Progenitor cell of endocrine pancreas (in vitro differentiated cells): ENCODE measurements at places on chromosomes 6 and 20. TPM values are rescaled to one million over a fixed set of nuclear protein-coding genes. Genes with fewer than 3 reads are reported as not detected.

- H3K4me1 ChIP-seq, result peaks cover 4% of the 10 kb centered on the region
- no peak overlapping the region for H3K4me3 ChIP-seq
- H3K27ac ChIP-seq, result no peak overlapping the region
- DNase-seq, result no peak
Measured at GRCh38 chr6:4295058-4295782, 159.8 kb upstream of the ECI2 start.

Gene SS18L1
- 29.8 and 32.0 TPM in 2 replicates for total RNA-seq

DNA sequence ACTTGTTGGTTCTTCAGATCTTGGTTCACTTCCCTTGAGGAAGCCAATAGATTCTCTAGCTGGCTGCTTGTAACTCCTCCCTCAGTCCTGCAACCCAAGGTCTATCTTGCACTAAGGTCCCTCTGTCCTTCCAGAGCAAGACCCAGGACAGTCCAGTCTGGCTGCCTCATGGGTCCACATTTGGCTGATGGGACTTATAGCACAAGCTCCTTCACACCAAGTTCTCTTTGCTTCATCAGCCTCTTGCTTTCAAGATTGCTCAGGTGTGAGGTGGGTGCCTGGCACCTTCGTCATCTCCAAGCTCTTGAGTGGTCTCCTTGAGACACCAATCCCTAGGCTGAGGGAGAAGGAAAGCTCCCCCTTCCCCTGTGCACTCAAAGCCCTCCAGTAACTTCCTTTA lies 28.3 kb downstream of the NSFL1C start:
- no peaks in the 10 kb centered on the region for H3K4me1 ChIP-seq
- H3K27ac ChIP-seq, result no peak overlapping the region
- no peak for DNase-seq
- no peak overlapping the region for H3K4me3 ChIP-seq

- no peak overlapping the region for H3K27ac ChIP-seq
- H3K4me3 ChIP-seq, result no peak overlapping the region
- peaks cover 2% of the 10 kb centered on the region for H3K4me1 ChIP-seq
- H3K36me3 ChIP-seq, result no peaks in the 10 kb centered on the region
Measured at GRCh38 chr6:45513213-45513618, 135.5 kb upstream of the SUPT3H start.

DNA sequence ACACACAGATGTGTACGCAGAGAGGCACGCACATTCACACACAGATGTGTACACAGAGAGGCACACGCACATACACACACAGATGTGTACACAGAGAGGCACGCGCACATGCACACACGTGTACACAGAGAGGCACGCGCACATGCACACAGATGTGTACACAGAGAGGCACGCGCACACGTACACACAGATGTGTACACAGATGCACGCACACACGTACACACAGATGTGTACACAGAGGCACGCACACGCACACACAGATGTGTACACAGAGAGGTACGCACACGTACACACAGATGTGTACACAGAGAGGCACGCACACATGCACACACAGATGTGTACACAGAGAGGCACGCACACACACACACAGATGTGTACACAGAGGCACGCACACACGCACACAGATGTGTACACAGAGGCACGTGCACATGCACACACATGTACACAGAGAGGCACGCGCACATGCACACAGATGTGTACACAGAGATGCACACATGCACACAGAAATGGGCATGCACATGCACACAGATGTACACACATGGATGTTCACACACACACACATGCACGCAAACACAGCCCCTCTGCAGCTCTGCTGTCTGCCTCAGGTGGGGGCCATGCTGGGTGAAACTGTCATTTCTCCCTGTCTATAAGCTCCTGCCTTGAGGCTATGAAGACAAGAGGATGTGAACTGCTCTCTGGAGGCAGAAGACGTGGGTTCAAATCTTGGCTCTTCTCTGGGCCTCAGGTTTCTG lies 14.3 kb upstream of the MYT1 start:
- no peaks in the 10 kb centered on the region for H3K36me3 ChIP-seq
- no peaks in the 10 kb centered on the region for H3K27me3 ChIP-seq
- DNase-seq, result no peak

Gene SEMG1
- total RNA-seq, result not detected in 2 replicates

GRCh38 chr20:23632711-23633573 lies 4.8 kb downstream of the CST3 start:
- no peak overlapping the region for H3K27ac ChIP-seq
- peaks cover 14% of the 10 kb centered on the region for H3K4me1 ChIP-seq
- H3K36me3 ChIP-seq, result peaks cover 8% of the 10 kb centered on the region
- H3K27me3 ChIP-seq, result no peaks in the 10 kb centered on the region

DNA sequence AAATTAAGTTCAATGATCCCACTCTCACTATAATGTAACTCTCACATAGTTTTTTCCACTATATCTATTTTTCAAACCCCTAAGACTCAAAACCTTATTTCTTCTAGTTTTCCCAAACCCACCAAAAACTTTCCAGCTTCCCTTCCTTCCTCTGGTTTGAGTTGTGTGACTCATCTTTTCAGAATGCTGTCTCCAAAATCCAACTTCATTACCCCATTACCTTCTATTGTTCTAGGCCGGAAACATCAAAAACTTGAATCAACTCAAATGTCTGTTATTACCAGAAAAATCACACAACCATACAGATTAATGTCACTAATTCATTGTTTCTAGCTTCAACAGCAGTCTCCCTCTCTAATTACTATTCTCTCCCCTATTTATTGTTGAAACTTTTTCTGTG lies 1090.3 kb downstream of the HACE1 start:
- no peaks in the 10 kb centered on the region for H3K36me3 ChIP-seq
- no peak for DNase-seq
- no peak overlapping the region for H3K27ac ChIP-seq
- no peaks in the 10 kb centered on the region for H3K4me1 ChIP-seq
- no peaks in the 10 kb centered on the region for H3K27me3 ChIP-seq
- H3K4me3 ChIP-seq, result no peak overlapping the region

Gene PRIM2
- 26.2 and 27.7 TPM in 2 replicates for total RNA-seq

Gene E2F1
- 26.2 and 26.5 TPM in 2 replicates for total RNA-seq

Gene BPIFB1
- not detected in 2 replicates for total RNA-seq

Gene BMP7
- 28.4 and 35.4 TPM in 2 replicates for total RNA-seq

Gene RAD21L1
- total RNA-seq, result not detected in 2 replicates

Gene PRR18
- 0.60 and 0.93 TPM in 2 replicates for total RNA-seq

DNA sequence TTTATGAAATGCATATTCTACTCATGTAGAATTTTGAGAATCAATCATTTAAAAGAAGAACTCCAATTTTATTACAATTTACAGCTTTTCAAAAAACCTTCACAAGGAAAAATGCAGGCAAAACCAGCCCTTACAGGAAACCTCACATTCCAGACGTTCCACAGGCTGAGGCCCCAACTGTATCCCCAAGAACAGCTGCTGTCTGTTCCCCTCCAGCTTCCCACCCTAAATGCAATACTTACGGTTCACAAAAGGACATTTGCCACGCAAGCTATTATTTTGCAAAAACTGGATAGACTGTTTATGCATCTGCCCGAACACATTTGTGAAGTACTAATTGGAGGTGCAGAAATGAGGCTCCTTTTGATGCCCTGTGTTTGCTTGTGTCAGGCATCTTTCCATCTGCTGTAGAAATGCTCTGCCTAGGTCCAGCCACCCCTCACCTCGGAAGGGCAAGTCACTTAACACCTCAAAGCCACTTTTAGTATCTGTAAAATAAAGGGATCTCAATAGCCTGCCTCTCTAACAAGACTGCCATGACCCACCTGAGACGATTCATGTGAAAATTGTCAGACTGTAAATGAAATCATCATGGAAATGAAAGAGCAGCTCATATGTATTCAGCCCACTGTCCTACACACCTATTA lies 26.5 kb downstream of the PDE10A start:
- H3K27me3 ChIP-seq, result no peaks in the 10 kb centered on the region
- peaks cover 29% of the 10 kb centered on the region for H3K4me1 ChIP-seq
- no peaks in the 10 kb centered on the region for H3K36me3 ChIP-seq
- peak overlapping the region; percentile 35 for H3K27ac ChIP-seq
- H3K4me3 ChIP-seq, result no peak overlapping the region
- no peak for DNase-seq

- no peaks in the 10 kb centered on the region for H3K36me3 ChIP-seq
- no peak for DNase-seq
- H3K4me3 ChIP-seq, result no peak overlapping the region
- H3K27ac ChIP-seq, result no peak overlapping the region
- no peaks in the 10 kb centered on the region for H3K27me3 ChIP-seq
- H3K4me1 ChIP-seq, result no peaks in the 10 kb centered on the region
Measured at GRCh38 chr6:125174626-125175025, 21.1 kb downstream of the TPD52L1 start.

- no peak for DNase-seq
- no peak overlapping the region for H3K4me3 ChIP-seq
- H3K27me3 ChIP-seq, result peaks cover 3% of the 10 kb centered on the region
- no peaks in the 10 kb centered on the region for H3K4me1 ChIP-seq
- H3K36me3 ChIP-seq, result no peaks in the 10 kb centered on the region
- H3K27ac ChIP-seq, result no peak overlapping the region
Measured at GRCh38 chr20:23569570-23569969, 1.3 kb upstream of the CST9L start.

Gene MYBL2
- total RNA-seq, result 43.3 and 44.4 TPM in 2 replicates

Gene EYA4
- total RNA-seq, result 0.33 and 0.41 TPM in 2 replicates

DNA sequence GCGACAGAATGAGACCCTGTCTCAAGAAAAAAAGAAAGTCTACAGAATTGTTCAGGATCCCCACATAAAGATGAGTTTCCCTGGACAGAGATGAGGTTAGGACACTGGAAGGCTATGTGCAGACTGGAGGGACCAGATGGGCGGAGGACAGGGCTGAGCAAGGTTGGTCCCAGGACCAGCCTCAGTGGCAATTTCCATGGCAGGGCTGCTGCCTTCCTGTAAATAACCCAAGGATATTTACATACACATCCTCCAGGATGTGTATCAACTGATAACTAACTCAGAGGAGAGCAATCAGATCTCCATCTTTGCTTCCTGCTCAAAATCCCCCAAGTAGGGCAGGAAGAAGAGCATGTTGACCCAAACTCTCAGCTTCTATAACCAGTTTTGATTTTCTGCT lies 58.8 kb downstream of the RSPH3 start:
- no peak overlapping the region for H3K27ac ChIP-seq
- peaks cover 11% of the 10 kb centered on the region for H3K27me3 ChIP-seq
- H3K36me3 ChIP-seq, result peaks cover 5% of the 10 kb centered on the region
- no peak overlapping the region for H3K4me3 ChIP-seq

GRCh38 chr6:39343396-39343870 lies 20.9 kb upstream of the KCNK16 start:
- H3K4me3 ChIP-seq, result no peak overlapping the region
- no peak for DNase-seq
- peaks cover 2% of the 10 kb centered on the region for H3K4me1 ChIP-seq
- no peaks in the 10 kb centered on the region for H3K36me3 ChIP-seq
- peaks cover 5% of the 10 kb centered on the region for H3K27me3 ChIP-seq
- no peak overlapping the region for H3K27ac ChIP-seq

GRCh38 chr6:166739976-166740318 lies 112.9 kb upstream of the RPS6KA2 start:
- H3K4me1 ChIP-seq, result peaks cover 20% of the 10 kb centered on the region
- DNase-seq, result no peak
- H3K27me3 ChIP-seq, result peaks cover 66% of the 10 kb centered on the region
- H3K4me3 ChIP-seq, result no peak overlapping the region

DNA sequence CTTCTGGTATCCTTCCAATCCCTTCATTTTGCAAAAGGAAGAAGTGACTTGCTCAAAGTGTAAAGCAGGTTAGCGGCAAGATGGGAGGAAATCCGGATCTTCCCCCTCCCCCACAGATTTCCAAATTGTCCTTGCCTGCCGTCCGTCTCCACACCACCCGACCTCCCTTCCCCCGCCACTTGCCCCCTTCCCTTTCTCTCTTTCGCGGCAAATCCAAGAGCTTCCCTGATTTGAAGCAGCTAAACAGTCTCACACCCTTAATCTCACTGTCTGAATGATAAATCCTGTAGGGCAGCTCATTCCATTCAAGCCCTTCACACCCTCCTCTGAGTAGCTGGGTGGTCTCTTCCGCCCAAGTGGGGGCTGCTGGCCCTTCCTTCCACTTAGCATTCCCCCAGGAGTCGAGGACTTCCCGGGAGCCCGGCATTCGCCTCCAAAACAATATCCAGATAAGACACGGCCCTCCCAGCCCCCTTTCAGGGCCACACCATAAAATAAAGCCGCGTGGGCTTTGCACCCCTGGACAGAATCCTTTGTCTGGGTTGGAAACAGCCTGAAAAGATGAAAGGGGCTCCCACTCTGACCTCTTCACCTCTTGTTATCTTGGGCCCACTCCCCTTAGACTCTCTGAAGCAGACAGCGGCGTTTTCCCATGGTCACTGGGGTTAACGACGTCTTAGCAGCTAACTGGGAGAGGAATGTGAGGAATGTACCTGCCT lies 44.0 kb upstream of the PIM1 start:
- DNase-seq, result peak; percentile 46
- peak overlapping the region; percentile 53 for H3K4me3 ChIP-seq
- no peaks in the 10 kb centered on the region for H3K36me3 ChIP-seq
- peak overlapping the region; percentile 98 for H3K27ac ChIP-seq
- H3K27me3 ChIP-seq, result no peaks in the 10 kb centered on the region

- H3K27me3 ChIP-seq, result peaks cover 19% of the 10 kb centered on the region
- no peak for DNase-seq
Measured at GRCh38 chr20:34712525-34713192, 8.5 kb downstream of the TP53INP2 start.

DNA sequence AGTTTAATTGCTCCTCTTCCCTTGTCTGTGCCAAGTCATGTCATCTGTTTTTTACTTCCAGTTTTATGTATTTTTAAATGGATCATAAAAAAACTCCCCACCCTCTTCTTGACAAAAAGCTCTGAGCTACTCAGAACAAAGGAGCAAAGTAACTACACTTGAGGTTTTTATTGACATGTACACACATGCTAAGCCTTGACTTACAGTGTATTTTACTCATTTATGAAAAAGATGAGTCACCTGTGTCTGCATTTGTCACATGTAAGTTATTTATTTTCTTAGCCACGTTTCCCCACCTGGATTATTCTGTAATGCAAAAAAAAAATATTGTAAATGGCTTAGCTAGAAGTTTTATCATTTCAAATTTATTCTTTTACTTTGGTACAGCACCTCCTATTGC lies 628.8 kb upstream of the SLC35B3 start:
- H3K27ac ChIP-seq, result no peak overlapping the region
- H3K4me1 ChIP-seq, result no peaks in the 10 kb centered on the region
- H3K36me3 ChIP-seq, result no peaks in the 10 kb centered on the region
- H3K4me3 ChIP-seq, result no peak overlapping the region

DNA sequence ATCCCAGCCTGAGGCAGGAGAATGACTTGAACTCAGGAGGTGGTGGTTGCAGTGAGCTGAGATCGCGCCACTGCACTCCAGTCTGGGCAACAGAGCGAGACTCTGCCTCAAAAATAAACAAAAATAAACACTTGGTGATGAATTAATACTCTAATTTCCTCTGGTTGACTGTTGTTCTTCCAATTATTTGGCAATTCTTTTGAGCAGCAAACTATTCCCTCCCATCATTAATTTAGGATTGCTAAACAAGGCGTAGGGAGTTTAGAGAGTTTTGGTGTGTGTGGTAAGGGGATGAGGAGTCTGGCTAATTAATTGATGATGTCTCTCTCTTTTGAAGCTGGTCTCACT lies 2.7 kb upstream of the ID1 start:
- peak overlapping the region; percentile 56 for H3K4me3 ChIP-seq
- peaks cover 29% of the 10 kb centered on the region for H3K4me1 ChIP-seq
- DNase-seq, result no peak
- peak overlapping the region; percentile 99 for H3K27ac ChIP-seq
- no peaks in the 10 kb centered on the region for H3K27me3 ChIP-seq
- H3K36me3 ChIP-seq, result peaks cover 14% of the 10 kb centered on the region
